Activated CD8-positive, alpha-beta T cell treated with anti-CD3 and anti-CD28 coated beads for 36 hours (primary cell): ENCODE measurements at places on chromosomes 12 and 14. TPM values are rescaled to one million over a fixed set of nuclear protein-coding genes. Genes with fewer than 3 reads are reported as not detected.

DNA sequence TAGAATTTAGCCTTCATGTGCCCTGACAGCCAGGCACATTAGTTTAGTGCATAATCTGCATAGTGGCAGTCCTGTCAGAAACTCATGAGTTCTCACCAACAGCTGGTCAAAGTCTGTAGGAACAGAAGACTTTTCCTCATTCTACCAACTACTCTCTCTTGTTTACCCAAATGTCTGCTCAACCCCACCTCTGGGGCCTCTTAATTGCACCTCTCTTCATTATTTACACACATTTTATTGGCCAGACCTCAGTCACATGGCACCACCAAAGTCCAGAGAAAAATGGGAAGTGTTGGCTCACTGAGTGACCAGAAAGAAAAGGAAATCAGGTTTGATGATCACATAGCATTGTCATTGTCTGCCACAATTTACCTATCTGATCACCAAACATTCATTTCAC lies 114.6 kb upstream of the PLXNC1 start:
- H3K27me3 ChIP-seq: peaks cover 2% of the 10 kb centered on the region
- H3K4me1 ChIP-seq: peaks cover 34% of the 10 kb centered on the region
- DNase-seq: no peak
- no peak overlapping the region for H3K4me3 ChIP-seq
- no peaks in the 10 kb centered on the region for H3K36me3 ChIP-seq

DNA sequence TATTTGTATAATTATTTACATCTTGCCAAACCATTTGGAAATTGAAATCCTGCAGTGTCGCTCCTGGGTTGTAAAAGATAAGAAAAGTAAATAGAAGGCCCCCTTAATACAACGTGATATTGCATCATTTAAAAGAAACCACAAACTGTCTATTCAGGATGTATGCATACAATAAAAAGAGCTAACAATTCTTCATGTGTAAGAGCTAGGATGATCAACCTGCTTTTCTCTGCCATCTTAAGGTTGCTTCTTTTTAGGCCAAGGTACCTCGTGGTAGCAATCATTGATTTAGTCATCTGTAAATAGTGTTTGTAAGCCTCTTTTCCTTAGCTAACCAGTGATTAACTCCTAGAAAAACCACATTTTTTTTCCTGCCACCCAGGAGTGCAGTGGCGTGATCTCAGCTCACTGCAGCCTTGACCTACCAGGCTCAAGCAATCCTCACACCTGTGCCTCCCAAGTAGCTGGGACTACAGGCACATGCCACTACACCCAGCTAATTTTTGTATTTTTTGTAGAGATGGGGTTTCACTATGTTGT lies 3.3 kb upstream of the USP44 start:
- peak overlapping the region; percentile 49 for H3K4me3 ChIP-seq
- peaks cover under 1% of the 10 kb centered on the region for H3K27me3 ChIP-seq
- H3K27ac ChIP-seq: peak overlapping the region; percentile 84
- peaks cover 35% of the 10 kb centered on the region for H3K4me1 ChIP-seq

DNA sequence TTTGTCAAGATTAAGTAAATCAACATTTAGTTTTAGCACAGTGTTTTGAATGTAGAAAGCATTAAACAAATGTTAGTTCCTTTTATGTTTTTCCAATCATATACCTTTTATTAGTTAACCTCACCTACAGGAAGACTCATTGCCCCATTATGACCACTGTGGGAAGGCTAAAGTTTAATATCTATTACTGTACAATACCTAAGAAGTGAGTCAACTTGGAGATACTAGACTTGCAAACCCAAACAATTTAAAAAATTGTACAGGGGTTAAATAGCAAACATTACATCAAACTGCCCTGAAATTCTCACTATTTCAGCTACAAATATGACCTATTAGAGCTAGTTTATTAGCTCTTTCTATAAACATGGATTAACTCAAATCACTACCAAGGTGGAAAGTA lies 8.6 kb upstream of the G2E3 start:
- H3K4me1 ChIP-seq: peaks cover 7% of the 10 kb centered on the region
- H3K36me3 ChIP-seq: no peaks in the 10 kb centered on the region
- peaks cover 4% of the 10 kb centered on the region for H3K27me3 ChIP-seq
- H3K4me3 ChIP-seq: no peak overlapping the region
- DNase-seq: no peak

The COX8C gene
- not detected for total RNA-seq

The HOXC13 gene
- total RNA-seq: not detected

The ARHGDIB gene
- total RNA-seq: 771 TPM
